AG10803 (cell line): ENCODE measurements at places on chromosomes 1 and 21.
A peak's percentile ranks its signal among the peaks of the same experiment; 100 is the strongest.

GRCh38 chr21:34282223-34282622, 81.6 kb upstream of the KCNE2 start:
- no peak for DNase-seq

DNA sequence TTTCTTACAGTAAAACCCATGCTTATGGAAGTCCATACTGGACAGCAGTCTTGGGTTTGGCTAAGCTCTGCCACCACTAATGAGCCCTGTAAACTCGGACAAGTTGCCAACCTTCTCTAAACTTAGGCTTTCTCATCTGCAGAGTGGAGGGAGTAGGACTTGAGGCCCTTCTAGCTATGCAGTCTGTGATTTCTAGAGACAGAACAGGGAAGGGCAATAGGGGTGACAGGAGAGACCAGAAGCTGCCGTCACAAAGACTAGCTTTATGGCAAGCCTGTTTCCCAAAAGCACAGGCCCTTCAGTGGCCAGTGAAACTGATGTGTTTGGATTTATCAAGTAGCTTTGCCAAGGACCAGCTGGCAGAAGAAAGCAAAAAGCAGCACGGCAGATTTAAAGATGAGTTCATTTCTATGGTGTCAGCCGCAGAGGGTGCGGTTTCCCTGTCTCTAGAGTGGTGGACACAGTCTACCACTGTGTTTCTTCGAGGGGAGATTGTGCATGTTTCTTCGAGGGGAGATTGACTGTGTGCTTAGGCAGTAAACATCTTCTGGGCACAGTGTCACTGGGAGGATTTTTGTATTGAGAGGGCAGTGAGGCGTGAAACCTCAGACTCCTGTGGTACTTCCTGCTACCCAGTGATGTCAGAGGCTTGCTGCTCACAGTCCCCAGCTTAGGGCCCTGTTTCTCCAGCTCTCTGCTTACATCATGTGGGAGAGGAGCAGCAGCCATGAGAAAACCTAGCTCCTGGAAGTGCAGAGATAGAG, 119.0 kb downstream of the ROR1 start:
- peak; percentile 74 for DNase-seq

GRCh38 chr1:222234351-222234750, 313.6 kb downstream of the HHIPL2 start:
- DNase-seq = no peak

- no peak for DNase-seq
Measured at GRCh38 chr1:993379-993995, 6.4 kb downstream of the HES4 start.

- no peak for DNase-seq
Measured at GRCh38 chr21:34845521-34846451, 177.0 kb downstream of the CLIC6 start.

DNA sequence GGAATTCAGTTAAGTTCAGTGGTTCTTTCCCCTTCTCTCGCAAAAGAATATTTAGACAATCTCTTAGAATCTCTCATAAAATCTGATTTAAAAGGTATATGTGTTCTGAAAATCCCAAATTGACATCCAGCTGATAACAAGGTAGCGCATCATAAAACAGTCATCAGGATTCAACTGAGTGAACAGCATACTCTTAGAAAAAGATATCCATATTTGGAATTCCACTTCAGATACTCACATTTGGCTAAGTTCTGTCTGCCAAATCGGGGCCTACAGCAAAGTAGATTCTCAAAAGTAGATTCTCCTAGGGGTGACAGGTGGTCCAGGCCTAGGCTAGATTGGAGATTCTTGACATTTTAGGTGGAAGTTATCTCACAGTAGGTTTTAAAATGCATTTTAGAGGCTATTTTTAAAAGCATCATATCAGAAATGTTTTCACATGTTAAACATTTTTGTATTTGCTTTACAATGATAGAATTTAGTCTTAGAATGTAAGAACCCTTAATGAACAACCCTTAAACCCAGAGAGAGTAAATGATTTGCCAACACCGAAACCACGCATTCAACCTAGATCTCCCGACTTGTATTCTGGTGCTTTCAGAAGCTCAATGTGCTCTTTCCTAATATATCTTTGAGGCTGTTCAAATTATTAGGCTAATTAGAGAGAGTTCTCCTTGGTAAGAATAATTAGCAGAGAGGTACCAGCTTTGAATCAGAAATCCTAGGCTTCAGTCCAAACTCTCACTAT, 318.9 kb downstream of the LMO4 start:
- DNase-seq = no peak

DNA sequence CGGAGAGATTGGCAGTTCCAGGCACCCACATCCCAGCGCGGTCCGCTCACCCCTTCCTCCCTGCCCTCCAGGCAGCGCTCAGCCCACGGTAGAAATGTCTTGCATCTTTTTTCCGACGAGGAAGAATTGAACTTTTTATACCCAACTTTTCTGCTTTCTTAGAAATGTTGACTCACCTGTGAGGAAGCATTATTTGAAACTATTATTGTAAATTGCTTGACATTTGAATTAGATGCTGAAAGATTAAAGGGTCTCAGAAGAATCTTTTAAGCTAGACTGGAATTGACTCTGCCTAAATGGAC, 912 bp upstream of the SIPA1L2 start:
- DNase-seq = no peak
